Stimulated activated CD8-positive, alpha-beta memory T cell treated with anti-CD3 and anti-CD28 coated beads, Interleukin-7, amount 100 ng/mL, for 48 hours (primary cell): ENCODE measurements at places on chromosomes 7 and 10.

DNA sequence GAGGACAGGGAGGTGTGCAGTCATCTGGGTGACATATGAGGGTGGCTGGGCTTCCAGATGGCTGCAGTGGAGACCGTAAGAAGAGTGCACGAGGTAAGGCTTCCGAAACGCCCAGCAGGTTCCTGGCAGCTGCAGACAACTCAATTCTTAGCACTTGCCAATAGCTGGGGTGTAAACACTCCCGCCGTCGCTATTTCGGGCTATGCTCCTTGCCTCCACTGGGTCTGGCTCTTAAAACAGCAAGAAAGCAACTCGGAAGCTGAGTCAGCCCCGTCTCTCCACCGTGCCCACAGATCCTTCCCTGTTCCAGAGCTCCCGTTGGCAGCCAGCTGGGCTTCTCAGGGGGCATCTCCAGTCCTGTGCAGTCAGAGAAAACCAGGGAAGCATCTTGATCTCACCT is 6.1 kb upstream of the PDGFA start:
- DNase-seq, result no peak

DNA sequence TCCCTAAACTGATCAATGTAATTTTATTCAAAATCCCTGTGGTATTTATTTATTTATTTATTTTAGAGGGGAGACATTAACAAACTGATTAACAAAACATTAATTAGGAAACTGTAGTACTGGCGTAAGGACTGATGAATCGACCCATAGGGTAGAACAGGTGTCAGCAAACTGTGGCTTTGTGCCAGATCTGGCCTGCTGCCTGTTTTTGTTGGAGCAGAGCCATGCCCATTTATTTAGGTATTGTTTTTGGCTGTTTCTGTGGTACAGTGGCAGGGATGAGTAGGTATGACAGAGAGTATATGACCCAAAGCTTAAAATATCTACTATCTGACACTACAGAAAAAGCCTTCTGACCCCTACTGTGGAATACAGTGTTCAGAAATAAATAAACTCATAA is 332.5 kb upstream of the ETV1 start:
- no peak for DNase-seq

- no peak for DNase-seq
These were observed 3.6 kb downstream of the BAZ1B start for GRCh38 chr7:73518470-73518869.

DNA sequence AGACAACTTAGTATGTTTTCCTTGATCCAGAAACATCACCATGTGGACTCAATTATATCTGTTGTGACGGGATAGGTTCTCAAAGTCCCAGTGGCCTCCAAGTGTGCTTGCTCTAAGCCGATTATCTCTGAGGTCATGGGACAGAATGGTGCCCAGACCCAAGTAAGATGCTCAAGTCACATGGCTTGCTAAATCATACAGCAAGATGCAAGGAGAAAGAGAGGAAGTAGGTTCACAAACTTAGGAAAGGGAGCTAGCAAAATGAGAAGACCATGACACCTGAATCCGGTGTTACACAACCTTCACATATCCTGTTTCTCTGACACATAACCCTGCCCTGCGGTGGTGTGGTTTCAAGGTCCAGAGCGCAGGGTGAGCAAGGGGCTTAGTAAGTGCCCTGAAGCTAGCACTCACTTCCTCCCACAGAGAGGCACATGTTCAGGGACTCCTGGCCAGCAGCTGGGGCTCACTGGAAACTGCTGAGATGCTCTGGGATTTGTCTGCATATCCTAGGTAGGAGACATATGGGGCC is 590.9 kb upstream of the ANKRD30A start:
- no peak for DNase-seq

- DNase-seq, result no peak
These were observed 23.8 kb upstream of the GLCCI1 start for GRCh38 chr7:7944619-7945282.

DNA sequence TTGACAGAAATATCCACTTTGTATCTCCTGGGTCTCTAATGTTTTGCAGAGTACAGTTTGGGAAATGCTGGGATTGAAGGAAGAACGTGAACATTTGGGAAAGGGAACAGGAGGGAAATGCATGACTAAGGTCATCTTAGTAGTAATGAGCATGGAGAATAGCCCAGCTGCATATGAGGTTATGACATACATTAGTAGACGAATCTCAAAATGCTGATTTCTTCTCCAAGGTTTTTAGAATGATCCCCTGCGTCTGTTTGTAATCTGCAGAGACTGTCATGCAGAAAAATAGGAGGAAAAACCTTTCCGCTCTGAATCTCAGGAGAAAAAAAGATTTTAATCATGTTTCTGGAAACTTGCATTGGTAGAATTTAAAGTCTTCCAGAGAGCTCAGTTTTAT is 133.6 kb downstream of the PPP1R9A start:
- no peak for DNase-seq

GRCh38 chr7:33487998-33488682 is 358.8 kb downstream of the BBS9 start:
- no peak for DNase-seq

- DNase-seq, result no peak
These were observed 159.5 kb downstream of the PRKAG2 start for GRCh38 chr7:151717415-151717814.

DNA sequence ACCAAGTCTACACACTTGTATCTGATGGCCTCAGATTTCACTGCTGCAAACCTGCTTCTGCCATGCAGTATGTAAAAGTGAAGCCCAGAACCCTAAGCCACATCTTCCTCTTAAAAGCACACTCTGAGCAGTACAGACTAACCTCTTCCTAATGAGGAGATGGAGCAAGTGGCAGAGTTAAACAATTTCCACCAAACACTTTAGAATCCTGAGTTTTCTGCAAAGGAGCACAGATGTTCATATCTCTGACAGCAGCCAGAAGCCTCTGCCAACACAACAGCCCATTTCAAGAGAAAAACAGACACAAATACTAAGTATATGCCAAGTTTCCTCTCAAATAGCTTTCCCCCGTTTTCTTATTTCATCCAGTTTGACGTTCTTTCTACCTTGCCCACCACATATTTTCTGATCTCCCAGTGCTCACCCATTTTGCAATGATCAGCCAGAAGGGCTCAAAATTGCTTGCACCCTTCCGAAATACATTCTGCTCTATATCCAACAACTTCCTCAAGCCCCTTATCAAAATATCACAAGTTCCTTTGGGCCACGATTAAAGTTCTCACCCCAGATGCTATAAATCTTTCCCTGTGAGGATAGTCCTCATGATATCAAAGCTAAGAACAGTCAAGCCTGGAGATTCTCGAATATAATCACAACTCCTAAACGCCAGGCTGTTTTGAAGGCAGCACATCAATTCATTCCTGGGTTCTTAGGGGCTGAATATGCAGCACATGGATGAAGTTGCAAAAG is 27.5 kb downstream of the ELMO1 start:
- DNase-seq, result no peak

DNA sequence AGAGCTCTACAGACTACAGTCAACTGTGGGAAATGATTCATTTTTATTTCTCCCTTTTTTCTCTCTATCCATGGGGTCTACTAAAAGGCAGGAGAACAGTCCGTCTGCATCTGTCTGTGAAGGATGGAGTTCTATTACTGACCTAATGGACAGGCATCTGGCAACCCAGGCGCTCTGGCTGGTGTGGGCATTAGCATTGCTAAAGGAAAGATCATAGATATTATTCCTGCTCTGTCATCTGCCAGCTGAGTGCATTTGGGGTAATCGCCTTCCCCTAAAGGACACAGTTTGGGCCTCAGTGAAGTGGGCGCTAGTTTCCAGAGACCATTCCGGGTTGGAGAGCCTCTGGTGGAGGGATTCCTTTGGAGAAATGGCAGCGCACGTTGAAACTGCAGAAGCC is 201.3 kb upstream of the TCERG1L start:
- DNase-seq, result no peak

DNA sequence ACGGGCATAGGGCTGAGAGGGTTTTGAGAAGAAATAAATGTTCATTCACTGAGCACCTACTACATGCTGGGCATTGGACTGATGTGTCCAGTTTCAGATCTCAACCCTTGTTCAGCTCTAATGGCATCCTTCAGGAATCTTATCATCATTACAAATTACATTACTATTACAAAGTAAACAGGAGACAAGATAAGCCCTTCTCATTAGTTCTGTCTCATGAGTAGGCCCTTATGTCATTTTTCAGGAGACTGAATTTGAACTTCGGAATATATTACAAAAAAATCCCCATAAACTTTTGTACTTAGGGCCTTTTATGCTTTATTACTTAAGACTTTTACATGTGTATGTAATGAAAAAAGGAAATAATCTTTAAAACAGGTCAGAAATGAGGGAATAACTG is 289.7 kb downstream of the BAMBI start:
- no peak for DNase-seq

GRCh38 chr10:16732376-16732775 is 84.8 kb downstream of the RSU1 start:
- no peak for DNase-seq

- DNase-seq, result no peak
These were observed 674 bp downstream of the MRPS24 start for GRCh38 chr7:43868681-43869005.

GRCh38 chr7:114956702-114957101 is 34.8 kb downstream of the MDFIC start:
- DNase-seq, result no peak

- no peak for DNase-seq
These were observed 77.4 kb upstream of the PRR15 start for GRCh38 chr7:29486191-29486700.

DNA sequence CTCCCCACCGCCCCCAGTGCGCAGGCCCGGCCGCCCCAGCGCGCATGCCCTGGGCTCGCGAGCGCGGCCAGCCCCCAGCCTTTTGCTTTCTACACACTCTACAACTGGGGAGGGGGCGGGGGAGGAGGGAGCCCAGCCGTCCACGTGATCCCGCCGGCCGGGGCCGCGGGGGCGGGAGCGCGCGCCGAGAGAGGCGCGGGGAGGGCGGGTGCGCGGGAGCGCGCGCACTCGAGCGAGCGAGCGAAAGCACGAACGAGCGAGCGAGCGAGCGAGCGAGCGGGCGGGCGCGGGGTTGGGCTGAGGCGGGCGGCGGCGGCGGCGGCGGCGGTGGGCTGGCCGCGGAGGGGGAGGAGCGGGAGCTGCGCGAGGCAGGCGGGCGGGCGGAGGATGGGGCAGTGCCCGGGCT is at the start of gene AUTS2:
TSS of gene AUTS2 (plus strand) at position 395 of the 406 bp plus-strand sequence. CDS start 1,179 bp downstream, outside the sequence.
- no peak for DNase-seq

GRCh38 chr7:88363249-88363648 is 56.6 kb upstream of the STEAP4 start:
- no peak for DNase-seq

GRCh38 chr10:88881922-88882645 is 2.0 kb downstream of the STAMBPL1 start:
- DNase-seq, result no peak

GRCh38 chr7:85030893-85031292 is 156.0 kb downstream of the SEMA3D start:
- no peak for DNase-seq

- no peak for DNase-seq
These were observed 213.9 kb downstream of the NSUN6 start for GRCh38 chr10:18437486-18437885.

GRCh38 chr7:40221836-40222235 is 87.0 kb downstream of the SUGCT start:
- DNase-seq, result no peak

DNA sequence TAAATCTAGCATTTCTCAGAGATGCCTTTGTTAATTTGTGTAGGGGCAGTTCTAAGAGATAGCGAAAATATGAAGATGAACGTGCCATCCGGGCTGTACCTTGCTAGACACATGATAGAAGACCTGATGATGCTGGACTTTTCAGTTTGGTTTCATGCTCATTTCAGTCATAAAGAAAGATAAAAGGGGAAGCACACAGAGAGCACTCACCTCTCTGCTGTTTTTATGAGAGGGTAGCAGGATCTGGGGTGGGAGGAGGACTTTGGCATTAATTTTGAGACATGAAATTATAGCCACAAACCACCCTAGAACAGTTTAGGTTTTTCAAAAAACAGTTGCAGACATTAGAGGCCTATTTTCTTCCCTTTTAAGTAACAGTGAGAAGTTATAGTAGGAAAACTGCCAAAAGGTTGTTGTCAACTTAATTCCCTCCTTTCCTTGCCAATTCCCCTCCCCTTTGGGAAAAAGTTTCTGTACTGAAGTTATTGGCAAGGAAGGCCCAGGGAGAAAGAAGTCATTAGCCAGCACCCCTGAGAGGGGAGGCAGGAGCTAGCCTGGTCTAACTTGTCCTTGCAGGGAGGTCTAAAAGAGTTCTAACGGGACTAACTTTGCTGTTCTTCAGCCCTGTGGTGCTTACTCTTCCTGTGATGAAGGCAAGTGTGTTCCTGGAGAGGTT is 2.6 kb downstream of the ST7 start:
- DNase-seq, result no peak

DNA sequence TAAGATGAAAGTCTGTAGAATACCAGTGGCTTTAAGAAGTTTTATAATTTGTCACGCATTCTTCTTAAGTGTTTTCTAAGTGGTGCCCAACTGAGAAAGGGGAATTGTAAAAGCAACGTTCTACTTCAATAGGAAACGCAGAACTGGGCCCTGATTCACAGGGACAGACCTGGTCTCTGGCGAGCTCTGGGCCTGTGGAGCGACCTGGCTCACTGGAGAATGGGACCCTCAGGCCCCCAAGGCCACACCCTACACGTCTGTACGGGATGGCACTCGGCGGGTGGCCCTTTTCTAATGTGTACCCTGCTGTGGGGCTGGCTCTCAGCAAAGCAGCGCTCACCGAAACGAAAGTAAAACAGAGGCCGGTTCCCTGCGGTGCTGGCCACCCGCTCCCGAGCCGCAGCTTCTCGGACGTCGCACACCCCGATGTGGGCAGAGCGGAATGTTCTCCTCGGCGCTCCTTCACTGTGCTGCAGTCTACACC is 205.0 kb downstream of the DIP2C start:
- no peak for DNase-seq

GRCh38 chr10:106771154-106771553 is 393.4 kb downstream of the SORCS1 start:
- no peak for DNase-seq

- no peak for DNase-seq
These were observed 139.5 kb upstream of the STK17A start for GRCh38 chr7:43443381-43443780.

GRCh38 chr7:135602304-135602703 is 44.6 kb downstream of the NUP205 start:
- DNase-seq, result no peak

GRCh38 chr10:100670828-100671479 is 74.4 kb upstream of the PAX2 start:
- DNase-seq, result peak; percentile 36
